ENCODE measurements at places on chromosomes 4 and X.

DNA sequence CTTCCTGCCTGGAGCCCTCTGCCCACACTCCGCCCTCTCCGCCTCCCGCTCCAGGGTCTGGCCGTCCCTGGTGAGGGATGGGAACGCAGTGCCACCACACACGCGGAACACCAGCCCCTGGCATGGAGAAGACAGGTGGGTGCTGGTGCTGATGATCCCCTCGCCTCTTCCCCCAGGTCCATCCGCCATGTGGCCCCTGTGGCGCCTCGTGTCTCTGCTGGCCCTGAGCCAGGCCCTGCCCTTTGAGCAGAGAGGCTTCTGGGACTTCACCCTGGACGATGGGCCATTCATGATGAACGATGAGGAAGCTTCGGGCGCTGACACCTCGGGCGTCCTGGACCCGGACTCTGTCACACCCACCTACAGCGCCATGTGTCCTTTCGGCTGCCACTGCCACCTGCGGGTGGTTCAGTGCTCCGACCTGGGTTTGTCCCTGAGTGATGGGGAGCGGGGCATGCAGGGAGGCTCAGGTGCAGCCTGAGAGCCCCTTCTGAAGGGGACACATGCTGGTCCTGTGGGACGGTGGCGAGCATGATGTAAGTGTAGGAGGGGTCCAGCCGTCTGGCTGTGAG lies 9.8 kb downstream of the BGN start:
- no peak for DNase-seq

DNA sequence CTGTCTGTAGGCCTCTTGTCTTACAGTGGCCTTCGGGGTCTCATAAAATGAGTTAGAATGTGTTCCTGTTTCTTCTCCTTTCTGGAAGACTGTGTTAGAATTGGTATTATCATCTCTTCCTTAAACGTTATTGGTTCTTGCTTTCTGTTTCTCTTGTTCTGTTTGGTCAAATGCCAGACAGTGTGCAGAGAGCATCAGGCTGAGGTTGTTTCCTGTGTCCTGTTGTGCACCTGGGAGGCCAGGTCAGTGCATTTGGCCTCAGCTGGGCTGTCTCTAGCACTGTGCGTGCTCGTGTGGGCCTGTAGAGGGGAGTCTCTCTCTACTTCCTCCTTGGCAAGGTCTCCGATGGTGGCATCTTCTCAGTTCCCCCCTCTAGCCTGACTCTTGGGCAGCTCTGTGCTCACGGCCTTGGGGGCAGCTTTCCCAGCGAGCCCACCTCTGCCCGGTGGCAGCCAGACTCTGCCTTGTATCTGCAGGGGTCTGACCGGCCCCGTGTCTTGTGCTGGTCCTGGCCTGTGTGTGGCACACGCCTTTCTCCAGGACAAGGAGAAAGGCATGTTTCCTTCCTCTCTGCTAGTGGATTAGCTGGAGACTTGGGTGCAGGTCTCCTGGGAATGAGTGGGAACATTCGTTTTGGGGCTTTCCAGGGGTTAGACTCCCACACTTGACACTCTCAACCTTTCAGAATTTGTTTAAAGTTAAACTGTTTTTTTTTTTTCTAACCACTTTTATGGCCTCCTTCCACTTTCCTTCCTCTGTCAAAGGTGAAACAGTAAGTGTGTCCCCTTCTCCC lies 62.3 kb downstream of the FAM193A start:
- peak; percentile 66 for DNase-seq

DNA sequence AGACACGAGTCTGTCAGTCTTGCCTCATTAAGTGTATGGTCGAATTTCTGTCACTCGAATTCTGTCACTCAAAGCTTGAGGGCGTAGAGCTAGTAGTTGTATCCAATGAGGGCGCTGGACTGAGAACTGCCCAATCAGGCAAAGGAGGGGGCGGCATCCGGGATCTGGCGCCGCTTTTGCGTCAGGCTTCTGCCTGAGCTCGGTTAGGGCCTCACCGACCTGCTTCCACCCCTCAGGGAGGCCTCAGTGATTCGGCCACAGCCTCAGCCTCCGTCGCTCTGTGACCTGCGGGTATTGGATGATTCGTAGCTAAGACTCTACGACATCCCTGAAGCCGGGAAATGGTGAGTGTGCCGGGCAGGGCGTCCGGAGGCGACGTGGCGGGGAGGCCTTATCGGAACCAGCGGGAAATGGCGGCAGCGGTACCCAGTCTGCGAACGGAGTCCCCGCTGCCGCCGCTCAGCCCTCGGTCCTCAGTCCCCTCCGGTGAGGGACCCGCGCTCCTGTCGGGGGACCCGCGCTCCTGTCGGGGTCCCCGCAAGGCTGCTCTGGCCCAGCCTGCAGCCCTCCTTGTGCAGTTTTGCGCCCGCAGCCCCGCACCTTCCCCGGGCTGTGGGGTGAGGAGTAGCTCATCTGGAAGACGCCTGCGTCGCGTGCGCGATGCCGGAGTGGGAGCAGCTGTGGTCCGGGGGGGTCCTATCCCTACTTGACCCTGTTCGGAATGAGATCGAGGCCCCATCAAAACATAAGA lies 88.3 kb downstream of the ZNF718 start:
- DNase-seq: no peak

DNA sequence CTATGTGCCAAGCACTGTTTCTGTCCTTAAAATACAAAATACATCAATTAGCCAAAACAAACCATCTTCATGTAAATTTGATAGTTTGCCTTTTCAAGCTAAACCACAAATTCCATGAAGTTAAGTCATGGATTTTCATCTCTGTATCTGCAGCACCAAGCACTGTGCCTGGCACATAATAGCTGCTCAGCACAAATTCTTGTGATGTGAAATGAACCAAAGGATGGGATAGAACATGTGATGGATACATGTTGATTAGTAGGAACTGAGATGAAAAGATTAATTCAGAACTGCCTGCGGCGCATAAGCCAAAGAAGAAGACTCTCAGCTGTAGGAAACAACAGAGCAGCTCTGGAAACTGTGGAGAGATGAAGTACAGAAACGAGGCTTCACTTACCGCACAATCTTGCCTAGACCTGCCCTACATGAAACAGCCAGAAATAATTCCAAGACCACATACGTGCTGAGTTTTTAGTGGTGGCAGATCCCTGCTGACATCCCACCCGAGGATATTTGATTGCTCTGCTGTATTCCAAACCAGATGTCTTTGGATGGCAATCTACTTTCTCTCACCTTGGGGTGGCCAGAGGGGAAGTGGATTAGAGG lies 40.9 kb upstream of the DCLK2 start:
- DNase-seq: no peak

- DNase-seq: no peak
Observed at GRCh38 chr4:159210975-159211374, 108.1 kb downstream of the RAPGEF2 start.

DNA sequence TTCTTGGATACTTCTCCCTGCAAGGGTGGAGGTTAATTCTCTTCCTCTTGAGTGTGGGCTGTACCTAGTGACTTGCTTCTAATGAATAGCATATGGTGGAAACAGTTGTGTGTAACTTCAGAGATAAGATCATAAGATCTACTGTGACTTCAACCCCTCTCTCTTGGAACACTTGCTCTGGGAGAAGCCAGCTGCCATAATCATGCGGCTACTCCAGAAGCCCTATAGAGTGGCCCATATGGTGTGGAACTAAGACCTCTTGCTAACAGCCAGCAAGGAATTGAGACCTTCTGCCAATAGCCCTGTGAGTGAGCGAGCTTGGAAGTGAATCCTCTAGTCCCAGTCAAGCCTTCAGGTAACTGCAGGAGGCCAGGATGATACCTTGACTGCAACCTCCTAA lies 81.1 kb downstream of the RBMX2 start:
- DNase-seq: no peak

- DNase-seq: no peak
Observed at GRCh38 chr4:66331761-66332160, 661.5 kb upstream of the EPHA5 start.

DNA sequence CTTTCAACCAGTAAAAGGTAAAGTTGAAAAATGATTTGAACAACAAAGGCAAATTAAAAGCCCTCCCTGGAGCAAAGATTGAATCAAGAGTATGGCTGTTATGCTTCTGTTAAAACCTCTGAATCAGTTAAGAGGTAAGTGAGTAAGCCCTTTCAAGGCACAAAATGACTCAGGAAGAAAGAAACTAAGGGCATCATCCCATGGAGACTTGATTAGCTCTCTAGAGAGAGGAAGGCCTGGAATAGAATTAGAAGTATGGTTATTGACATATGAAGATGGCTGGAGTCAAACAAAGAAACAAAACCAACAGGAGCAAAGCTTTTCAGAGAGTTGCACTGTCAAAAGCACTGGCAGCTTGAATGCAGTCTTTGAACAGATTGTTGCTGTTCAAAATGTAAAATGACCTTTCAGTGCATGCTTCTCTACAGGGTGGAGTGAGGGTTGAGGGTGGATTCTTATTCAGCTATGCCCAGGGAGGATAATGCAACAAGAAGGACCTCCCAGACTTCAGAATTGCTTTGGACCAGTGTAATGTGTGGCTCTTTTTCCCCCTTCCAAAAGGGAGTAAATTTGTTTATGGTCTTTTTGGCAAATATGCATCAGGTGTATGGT lies 365.5 kb downstream of the GBA3 start:
- no peak for DNase-seq

GRCh38 chr4:151801547-151802516 lies 41.0 kb upstream of the GATB start:
- DNase-seq: peak; percentile 17

DNA sequence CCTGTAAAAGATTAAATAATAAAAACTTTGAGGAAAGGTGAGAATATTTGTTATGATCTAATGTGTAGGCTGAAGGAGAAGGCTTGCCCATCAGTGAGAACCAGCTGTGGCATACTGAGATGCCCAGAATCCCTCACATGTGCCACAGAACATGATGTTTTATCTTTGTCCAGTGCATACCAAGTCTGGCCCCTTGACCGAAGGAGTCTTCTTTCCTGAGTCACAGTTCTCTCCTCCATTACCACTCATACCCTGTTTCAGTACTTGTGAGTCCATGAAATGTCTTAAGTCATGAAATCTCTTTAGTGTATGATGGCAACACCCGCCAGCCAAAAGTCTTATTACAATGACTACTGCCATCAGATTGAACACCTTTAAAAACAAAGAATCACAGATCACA lies 42.7 kb downstream of the PPARGC1A start:
- DNase-seq: no peak

DNA sequence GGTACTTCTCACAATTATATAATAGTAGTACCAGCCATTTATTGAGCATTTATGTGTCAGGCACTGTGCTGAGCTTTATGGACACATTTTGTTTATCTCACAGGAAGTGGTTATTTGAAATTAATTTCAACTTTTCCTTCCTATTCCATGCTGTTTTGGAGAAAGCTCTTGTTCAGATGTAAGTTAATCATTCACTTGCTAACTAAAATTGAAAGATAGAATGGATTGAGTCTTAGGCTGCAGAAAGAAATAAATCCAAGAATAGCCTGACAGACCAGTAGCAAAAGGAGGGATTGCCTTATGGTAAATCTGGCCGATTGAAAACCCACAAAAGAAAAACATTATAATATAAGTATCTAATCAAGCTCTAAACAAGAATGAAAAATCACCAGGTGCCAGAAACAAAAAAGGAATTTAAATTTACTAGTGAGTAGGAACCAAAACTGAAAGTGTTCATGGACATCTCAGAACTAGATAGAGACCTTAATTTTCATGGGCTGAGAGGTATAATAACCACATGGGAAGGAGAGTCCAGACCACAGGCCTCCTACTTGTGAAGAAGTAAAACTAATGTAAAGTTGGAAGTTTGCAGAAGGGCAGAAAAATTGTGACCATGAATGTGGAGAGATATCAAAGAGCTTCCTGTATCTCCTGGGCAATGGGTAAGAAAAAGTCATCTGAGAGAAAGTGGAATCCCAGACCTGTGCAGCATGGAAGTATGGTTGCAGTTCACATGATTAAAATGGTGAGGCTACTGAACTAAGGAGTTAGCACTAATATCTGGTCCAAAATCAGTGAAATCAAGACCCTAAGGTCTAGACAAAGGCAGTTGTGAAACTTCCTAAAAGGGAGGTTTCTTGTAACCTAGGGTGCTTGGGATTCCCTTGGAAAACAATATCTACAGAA lies 38.0 kb downstream of the RADX start:
- no peak for DNase-seq

DNA sequence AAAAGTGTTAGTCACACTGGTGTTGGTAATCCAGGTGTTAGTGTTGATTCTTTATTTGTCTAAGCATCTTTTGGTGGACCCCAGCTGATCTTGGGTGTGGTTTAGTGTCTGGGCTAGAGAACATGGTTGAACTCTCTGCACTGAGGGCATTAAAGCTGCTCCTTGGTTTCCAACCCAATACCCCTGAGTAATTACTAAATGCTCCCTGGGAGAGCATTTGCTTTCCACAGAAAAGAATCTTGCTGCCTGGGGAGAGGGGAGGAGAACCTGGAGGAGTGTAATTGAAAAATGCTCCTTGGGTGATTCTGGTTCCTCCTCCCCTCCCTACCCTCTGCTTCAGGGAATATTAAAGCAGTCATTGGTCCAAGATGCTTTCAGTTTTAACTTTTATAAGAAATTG lies 3.1 kb downstream of the GUCY1B1 start:
- DNase-seq: no peak

DNA sequence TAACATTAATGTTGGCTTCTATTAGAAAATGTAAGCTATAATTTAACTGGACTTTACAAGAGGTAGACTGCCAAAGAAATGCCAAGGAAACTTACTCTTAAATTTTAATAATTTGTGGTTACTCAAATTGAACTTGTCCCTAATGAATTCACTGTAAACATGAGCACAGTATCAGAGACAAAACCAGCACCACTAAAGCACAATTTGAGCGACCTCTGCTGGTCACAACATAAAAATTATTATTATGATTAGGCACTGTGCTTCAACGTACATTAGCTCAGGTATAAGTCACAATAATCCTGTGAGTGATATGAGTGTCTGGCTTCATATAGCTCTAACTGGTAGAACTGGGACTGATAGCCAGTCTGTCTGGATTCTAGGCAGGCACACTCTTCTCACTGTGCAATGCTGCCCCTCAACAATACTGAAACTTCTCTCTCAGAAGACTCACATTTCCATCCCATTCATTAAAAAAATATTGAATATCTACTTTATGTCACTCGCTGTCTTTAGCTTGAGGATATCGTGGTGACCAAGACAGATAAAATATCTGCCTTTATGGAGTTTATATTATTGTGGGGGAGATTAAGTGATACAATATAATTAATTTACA lies 8.0 kb downstream of the NUDT6 start:
- DNase-seq: no peak

Measured in stimulated activated naive B cell treated with anti-CD40 and anti-IgM and Interleukin-4, amounts not matched to agents 10 μg/mL and 1 μg/mL and 100 μg/mL, for 72 hours (primary cell).